ENCODE measurements at places on chromosomes 1 and 21. TPM values are rescaled to one million over a fixed set of nuclear protein-coding genes. Genes with fewer than 3 reads are reported as not detected.

Gene SLC45A1
- total RNA-seq: 1.0 TPM

Gene IL10
- 0.93 TPM for total RNA-seq

Gene NME7
- 10.4 TPM for total RNA-seq

Gene PIK3C2B
- 19.4 TPM for total RNA-seq

Gene CELA3B
- total RNA-seq: not detected

Gene ST6GALNAC5
- 1.9 TPM for total RNA-seq

Gene CR1L
- not detected for total RNA-seq

GRCh38 chr1:231972111-231972445 lies 345.5 kb downstream of the DISC1 start:
- no peak for DNase-seq
- no peaks in the 10 kb centered on the region for H3K4me1 ChIP-seq
- no peak overlapping the region for H3K27ac ChIP-seq
- H3K27me3 ChIP-seq: no peaks in the 10 kb centered on the region
- no peaks in the 10 kb centered on the region for H3K36me3 ChIP-seq

- H3K27me3 ChIP-seq: no peaks in the 10 kb centered on the region
- no peak overlapping the region for H3K27ac ChIP-seq
- no peaks in the 10 kb centered on the region for H3K36me3 ChIP-seq
- DNase-seq: no peak
These were observed 253.6 kb downstream of the HMCN1 start for GRCh38 chr1:185987611-185988321.

GRCh38 chr1:183039985-183040447 lies 16.8 kb downstream of the LAMC1 start:
- H3K36me3 ChIP-seq: no peaks in the 10 kb centered on the region
- H3K4me1 ChIP-seq: peaks cover 68% of the 10 kb centered on the region
- peak overlapping the region; percentile 29 for H3K27ac ChIP-seq
- no peak overlapping the region for H3K4me3 ChIP-seq
- no peaks in the 10 kb centered on the region for H3K27me3 ChIP-seq
- no peak for DNase-seq

- H3K4me3 ChIP-seq: no peak overlapping the region
- H3K27me3 ChIP-seq: no peaks in the 10 kb centered on the region
- no peak overlapping the region for H3K27ac ChIP-seq
- no peak for DNase-seq
- no peaks in the 10 kb centered on the region for H3K4me1 ChIP-seq
These were observed 105.2 kb upstream of the GADD45A start for GRCh38 chr1:67579623-67580394.

DNA sequence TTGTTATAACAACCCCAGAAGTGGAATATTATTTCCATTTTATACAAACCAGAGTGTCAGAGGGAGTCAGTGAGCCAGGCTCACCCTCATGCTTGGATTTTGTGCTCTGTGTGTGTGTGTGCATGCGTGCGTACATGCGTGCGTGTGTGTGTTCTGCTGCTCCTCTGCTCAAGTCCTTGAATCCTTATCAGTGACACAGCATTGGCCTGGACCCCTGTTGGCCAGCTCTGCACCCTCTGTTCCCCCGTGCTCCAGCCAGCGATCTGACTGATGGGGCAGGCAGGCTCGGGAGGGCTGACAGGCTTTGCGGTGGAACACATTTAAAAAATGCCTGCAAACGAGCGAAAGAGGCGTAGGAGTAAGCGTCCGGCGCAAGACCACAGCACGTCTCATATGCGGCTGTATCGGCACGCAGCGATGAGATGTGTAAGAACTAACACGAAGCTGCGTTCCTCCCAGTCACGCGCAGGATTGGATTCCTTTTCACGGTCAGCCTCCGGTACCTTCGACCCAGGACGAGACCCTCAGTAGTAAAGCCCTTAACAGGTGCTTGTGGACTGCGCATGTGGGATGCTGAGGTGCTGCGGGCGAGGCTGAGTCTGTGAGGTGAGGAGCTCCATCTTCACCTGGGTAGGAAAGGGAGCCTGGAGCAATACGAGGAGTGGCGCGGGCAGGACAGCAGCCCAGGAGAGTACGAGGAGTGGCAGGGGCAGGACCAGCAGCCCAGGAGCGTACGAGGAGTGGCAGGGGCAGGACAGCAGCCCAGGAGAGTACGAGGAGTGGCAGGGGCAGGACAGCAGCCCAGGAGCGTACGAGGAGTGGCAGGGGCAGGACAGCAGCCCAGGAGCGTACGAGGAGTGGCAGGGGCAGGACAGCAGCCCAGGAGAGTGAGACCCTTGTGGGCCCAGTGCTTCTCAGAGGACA lies 130.9 kb downstream of the GALNT2 start:
- no peaks in the 10 kb centered on the region for H3K27me3 ChIP-seq
- no peak overlapping the region for H3K27ac ChIP-seq
- no peaks in the 10 kb centered on the region for H3K4me1 ChIP-seq
- no peak overlapping the region for H3K4me3 ChIP-seq
- DNase-seq: no peak
- H3K36me3 ChIP-seq: no peaks in the 10 kb centered on the region

- peaks cover 32% of the 10 kb centered on the region for H3K4me1 ChIP-seq
- DNase-seq: peak; percentile 85
- H3K27ac ChIP-seq: peak within 1 kb of the TSS; percentile 72
- no peaks in the 10 kb centered on the region for H3K36me3 ChIP-seq
These were observed at the start of gene FAM43B for GRCh38 chr1:20551945-20552727. FAM43B (plus strand) TSS chr1:20552573; CDS start chr1:20552974, 401 bp downstream.

GRCh38 chr1:201108614-201109013 lies 3.6 kb downstream of the CACNA1S start:
- H3K36me3 ChIP-seq: no peaks in the 10 kb centered on the region
- no peaks in the 10 kb centered on the region for H3K4me1 ChIP-seq
- DNase-seq: no peak
- H3K27me3 ChIP-seq: no peaks in the 10 kb centered on the region
- no peak overlapping the region for H3K27ac ChIP-seq
- H3K4me3 ChIP-seq: no peak overlapping the region

GRCh38 chr21:40231979-40232378 lies 364.7 kb downstream of the PCP4 start:
- H3K27me3 ChIP-seq: no peaks in the 10 kb centered on the region
- H3K4me3 ChIP-seq: no peak overlapping the region
- no peak for DNase-seq
- no peaks in the 10 kb centered on the region for H3K4me1 ChIP-seq

- H3K27me3 ChIP-seq: no peaks in the 10 kb centered on the region
- peaks cover 46% of the 10 kb centered on the region for H3K4me1 ChIP-seq
- H3K4me3 ChIP-seq: no peak overlapping the region
- H3K27ac ChIP-seq: peak overlapping the region; percentile 87
- DNase-seq: peak; percentile 87
These were observed 255.9 kb downstream of the NFIA start for GRCh38 chr1:61337981-61338848.

DNA sequence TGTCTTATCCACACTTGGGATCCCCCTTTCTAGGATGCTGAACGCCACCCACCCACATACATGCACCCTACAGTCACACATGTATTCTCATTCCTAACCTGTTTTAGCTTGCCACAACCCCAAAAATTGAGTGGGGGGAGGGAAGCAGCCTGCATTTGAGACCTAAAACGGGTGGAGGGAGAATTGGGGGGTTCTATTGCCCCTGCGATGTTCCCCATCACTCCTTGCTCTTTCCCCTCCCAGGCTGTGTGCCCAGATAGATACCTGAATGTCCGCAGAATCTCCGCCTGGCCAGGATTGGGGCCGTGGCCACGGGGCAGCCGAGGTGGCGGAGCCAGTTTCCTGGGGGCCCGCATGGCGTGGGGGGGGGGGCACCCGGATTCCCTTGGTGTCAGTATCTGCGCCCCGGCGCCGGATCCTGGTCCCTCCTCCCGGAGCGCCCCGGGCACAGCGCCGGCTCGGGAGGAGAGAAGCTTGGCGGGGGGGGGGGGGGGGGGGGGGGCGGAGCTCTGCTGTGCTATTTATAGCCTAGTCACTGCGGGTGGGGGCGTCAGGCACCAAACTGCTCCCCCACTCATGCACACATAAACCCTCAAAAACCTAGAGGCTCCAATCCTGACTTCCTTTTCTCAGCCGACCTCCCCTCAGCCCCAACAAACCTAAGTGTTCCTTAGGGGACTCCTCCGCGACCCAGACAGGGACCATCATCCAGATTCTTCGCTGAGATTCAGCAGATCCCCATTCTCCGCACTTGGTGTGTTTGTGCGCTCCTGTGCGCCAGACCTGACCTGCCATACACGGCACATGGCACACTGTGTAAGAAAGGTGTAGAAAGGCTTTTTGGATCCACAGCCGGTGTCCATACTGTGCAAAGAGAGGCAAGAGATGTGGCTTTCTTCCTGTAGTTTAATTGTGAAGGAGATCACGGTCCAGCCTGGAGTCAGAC lies 1.9 kb downstream of the ANKRD34A start:
- DNase-seq: peak; percentile 60
- no peaks in the 10 kb centered on the region for H3K4me1 ChIP-seq
- H3K27me3 ChIP-seq: no peaks in the 10 kb centered on the region
- H3K36me3 ChIP-seq: no peaks in the 10 kb centered on the region
- peak overlapping the region; percentile 53 for H3K4me3 ChIP-seq
- peak overlapping the region; percentile 93 for H3K27ac ChIP-seq

- no peaks in the 10 kb centered on the region for H3K4me1 ChIP-seq
- no peak for DNase-seq
- no peak overlapping the region for H3K27ac ChIP-seq
- H3K4me3 ChIP-seq: no peak overlapping the region
- H3K27me3 ChIP-seq: no peaks in the 10 kb centered on the region
These were observed 145.7 kb upstream of the HMGB4 start for GRCh38 chr1:33718186-33718585.

DNA sequence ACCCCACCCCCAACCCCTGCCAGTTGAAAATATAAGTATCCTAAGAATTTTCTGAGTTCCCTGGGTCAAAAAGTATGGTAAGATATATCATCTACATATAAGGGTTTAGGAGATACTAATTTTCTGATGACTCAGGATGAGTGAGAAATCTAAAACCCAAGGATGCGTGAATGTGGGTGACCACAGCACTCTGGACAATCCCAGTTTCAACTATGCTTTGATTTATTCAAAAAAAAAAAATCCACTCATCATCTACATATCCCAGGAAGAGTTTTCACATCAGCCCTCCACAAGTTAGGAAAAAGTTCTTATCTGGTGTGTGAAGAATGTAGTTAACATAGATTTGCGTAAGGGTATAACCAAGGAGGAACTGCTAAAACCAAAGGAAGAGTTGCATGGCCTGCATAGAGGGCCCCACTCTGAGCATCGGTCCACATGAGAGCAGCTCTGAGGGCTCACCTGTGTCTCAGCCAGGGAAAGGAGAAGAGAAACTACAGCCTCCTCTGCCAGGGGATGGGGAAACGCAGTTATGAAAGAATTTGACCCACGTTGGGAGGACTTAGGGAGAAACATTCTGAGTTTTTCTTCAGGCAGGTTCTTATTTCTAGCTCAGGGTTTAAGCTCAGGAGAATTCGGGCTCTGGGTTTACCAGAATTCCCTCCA lies 18.8 kb downstream of the LAMB3 start:
- peaks cover 3% of the 10 kb centered on the region for H3K4me1 ChIP-seq
- no peaks in the 10 kb centered on the region for H3K36me3 ChIP-seq

GRCh38 chr1:176847052-176847451 lies 317.5 kb downstream of the ASTN1 start:
- no peak overlapping the region for H3K4me3 ChIP-seq
- no peaks in the 10 kb centered on the region for H3K4me1 ChIP-seq
- H3K27me3 ChIP-seq: no peaks in the 10 kb centered on the region
- no peak overlapping the region for H3K27ac ChIP-seq
- no peaks in the 10 kb centered on the region for H3K36me3 ChIP-seq

DNA sequence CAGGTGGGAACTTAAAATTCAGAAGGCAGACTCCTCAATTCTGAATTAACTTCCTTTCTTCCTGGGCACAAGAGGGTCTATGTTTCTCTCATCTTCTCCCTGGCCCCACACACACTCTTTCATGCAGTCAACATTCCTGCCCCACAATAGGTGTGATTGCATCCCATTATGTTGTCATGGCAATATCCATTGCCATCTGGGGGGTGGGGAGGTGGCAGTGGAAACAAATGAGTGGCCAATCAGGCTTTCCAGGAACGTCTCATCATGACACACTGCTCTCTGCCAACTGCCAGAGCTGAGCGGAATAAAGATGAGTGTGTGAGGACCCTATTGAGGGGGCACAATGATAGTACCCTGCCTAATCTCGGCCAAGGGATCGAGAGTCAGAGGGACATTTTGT lies 80.4 kb downstream of the KCND3 start:
- no peak for DNase-seq
- H3K4me3 ChIP-seq: no peak overlapping the region
- H3K27ac ChIP-seq: no peak overlapping the region
- H3K4me1 ChIP-seq: peaks cover 21% of the 10 kb centered on the region
- H3K36me3 ChIP-seq: no peaks in the 10 kb centered on the region

DNA sequence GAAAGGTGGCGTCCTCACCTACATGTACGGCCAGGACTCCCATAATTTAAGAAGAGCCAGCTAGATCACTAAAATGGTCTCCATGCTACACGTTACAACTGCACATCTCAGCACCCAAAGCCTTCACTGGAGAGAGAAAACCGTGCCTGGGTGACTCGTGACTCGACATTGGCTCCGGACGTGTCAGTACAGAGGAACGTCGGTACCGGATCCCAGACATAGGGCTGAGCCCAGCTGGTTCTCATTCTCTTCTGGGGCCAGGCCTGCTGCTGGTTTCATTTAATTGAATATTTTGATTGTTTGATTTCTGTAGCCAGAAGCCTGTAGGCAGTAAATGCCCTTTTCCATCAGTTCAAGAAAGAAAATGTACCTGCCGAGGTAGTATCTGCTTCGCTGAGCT lies 93.1 kb downstream of the HHIPL2 start:
- H3K27ac ChIP-seq: peak overlapping the region; percentile 29
- peak overlapping the region; percentile 15 for H3K4me3 ChIP-seq
- no peaks in the 10 kb centered on the region for H3K27me3 ChIP-seq
- DNase-seq: no peak

DNA sequence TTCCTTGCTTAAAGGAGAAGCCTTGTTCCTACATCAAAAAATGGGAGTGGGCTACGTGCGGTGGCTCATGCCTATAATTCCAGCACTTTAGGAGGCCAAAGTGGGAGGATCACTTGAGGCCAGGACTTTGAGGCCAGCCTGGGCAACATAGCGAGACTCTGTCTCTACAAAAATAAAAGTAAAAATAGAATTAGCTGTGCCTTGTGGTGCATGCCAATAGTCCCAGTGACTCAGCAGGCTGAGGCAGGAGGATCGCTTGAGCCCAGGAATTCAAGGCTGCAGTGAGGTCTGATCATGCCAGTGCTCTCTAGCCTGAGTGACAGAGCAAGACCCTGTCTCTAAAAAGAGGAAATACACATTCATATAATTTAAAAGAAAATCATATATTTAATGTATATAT lies 127.1 kb downstream of the C1orf21 start:
- H3K36me3 ChIP-seq: no peaks in the 10 kb centered on the region
- H3K4me1 ChIP-seq: no peaks in the 10 kb centered on the region
- peak overlapping the region; percentile 37 for H3K27ac ChIP-seq
- no peak for DNase-seq
- H3K4me3 ChIP-seq: no peak overlapping the region
- no peaks in the 10 kb centered on the region for H3K27me3 ChIP-seq

All from right atrium auricular region (tissue), 2 donors.